ENCODE measurements at places on chromosomes 16 and 17. TPM values are rescaled to one million over a fixed set of nuclear protein-coding genes. Genes with fewer than 3 reads are reported as not detected.

DNA sequence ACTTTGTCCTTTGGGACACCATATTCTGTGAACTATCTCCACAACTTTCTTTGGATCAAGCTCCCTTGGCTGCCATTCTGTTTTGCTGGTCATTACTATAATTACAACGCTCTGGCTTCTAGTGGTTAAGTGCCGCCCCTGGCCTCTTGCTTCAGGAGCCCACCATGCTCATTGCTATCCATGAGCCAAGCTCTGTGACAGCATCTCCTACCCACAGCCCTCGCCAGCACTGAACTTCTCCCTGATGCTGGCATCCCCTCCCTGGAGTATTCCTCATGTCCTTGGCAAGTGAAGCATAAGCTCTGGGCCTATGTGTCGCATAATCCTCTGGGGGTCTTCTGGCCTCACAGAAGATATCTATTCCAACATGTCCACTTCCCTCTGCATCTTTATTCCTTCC is 60.6 kb upstream of the DHX40 start:
- H3K4me3 ChIP-seq: no peak overlapping the region
- H3K27me3 ChIP-seq: no peaks in the 10 kb centered on the region
- DNase-seq: no peak
- no peaks in the 10 kb centered on the region for H3K36me3 ChIP-seq
- H3K27ac ChIP-seq: no peak overlapping the region

DNA sequence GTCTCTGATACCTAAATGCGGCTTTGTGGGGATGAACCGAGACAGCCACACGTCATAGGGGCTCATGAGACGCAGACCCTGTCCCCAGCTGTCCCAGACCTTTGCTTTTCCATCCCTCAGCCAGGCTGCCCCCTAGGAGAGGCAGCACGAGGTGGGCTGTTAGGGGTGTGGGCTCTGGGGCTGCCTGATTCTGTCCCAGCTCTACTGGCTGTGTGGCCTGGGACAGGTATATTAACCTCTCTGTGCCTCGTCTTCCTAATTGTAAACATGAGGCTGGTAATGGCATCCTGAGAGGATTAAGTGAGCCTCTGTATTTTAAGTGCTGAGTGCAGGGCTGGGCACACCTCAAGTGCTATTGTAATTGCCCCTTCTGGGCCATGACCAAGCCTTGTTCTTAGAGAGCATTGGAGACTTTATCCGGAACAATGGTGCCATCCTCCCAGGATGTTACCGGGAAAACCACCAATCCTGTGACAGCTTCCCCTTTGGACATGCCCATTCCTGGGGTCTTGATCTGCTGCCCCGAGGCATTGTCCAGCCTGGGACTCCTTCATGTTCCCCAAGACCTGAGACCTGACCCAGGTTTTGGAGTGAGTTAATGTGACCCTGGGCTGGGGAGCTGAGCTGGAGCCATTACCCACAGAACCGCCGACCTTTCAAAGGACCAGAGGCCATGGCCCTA is 5.1 kb downstream of the ADGRG1 start:
- no peaks in the 10 kb centered on the region for H3K36me3 ChIP-seq
- H3K4me3 ChIP-seq: no peak overlapping the region
- no peak for DNase-seq
- peaks cover 67% of the 10 kb centered on the region for H3K4me1 ChIP-seq

DNA sequence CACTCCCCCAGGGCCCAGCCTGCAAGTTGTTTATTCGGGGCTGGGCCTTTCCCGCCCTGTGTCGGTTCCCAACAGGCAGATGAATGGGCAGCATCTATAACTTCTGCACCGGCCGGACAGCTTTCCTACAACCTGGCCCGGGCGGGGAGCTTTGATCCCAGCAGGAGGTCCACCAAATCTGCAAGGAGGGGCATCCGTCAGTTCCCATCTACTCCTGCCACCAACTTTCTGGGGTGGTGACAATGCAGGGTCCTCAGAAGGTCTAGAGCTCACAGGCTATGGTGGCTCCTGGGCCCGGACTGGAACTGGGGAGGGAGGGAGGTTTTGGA is 211.9 kb downstream of the NTN1 start:
- peaks cover 51% of the 10 kb centered on the region for H3K4me1 ChIP-seq
- no peak for DNase-seq
- H3K27me3 ChIP-seq: peaks cover 40% of the 10 kb centered on the region
- no peaks in the 10 kb centered on the region for H3K36me3 ChIP-seq
- no peak overlapping the region for H3K4me3 ChIP-seq

DNA sequence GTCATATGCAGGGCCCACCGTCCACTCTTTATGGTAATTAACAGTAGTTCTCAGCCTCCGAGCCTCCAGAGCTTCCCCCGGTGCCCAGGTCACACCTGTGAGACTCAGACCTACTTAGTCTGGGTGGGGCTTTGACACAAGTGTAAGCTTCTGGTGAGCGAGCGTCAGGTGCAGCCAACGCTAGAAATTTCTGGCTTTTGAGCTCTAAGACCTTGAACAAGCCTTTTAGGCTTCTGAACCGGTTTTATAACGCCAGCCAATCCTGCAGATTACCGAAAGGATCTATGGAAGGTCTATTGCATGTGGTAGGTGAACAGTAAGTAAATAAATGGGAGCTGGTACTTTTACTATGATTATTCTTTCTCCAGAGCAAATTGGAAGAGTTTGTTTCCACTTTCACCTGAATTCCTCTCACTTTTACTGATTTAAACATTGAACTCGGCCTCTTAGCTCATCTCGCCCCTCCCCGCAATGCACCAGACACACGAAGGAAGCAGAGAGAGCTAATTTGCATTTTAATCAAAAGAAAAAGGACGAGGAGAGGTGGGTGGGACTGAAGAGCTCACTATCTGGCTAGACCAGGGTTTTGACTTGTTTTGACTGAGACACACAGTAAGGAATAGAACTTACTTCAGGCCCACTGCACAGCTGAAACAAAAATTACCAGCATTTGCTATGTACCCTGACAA is 47.1 kb downstream of the ABAT start:
- H3K27me3 ChIP-seq: no peaks in the 10 kb centered on the region
- H3K27ac ChIP-seq: no peak overlapping the region
- H3K36me3 ChIP-seq: no peaks in the 10 kb centered on the region
- DNase-seq: no peak
- no peaks in the 10 kb centered on the region for H3K4me1 ChIP-seq

DNA sequence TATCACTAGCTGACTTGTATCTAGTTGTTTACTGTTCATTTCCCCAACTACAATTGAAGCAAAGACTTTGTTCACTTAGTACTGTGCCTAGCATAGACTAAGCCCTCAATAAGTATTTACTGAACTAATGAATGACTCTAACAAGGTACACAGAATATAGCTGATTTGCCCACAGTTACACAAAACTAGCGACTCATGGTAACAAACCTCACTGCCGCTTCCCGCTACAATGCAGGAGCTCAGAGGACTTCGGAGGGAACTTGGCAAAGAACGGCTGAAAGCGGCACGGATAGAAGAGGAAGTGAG is 524 bp downstream of the EFTUD2 start:
- peak overlapping the region; percentile 96 for H3K27ac ChIP-seq
- H3K4me3 ChIP-seq: peak overlapping the region; percentile 60
- H3K36me3 ChIP-seq: peaks cover 4% of the 10 kb centered on the region
- peaks cover 7% of the 10 kb centered on the region for H3K4me1 ChIP-seq
- DNase-seq: no peak

DNA sequence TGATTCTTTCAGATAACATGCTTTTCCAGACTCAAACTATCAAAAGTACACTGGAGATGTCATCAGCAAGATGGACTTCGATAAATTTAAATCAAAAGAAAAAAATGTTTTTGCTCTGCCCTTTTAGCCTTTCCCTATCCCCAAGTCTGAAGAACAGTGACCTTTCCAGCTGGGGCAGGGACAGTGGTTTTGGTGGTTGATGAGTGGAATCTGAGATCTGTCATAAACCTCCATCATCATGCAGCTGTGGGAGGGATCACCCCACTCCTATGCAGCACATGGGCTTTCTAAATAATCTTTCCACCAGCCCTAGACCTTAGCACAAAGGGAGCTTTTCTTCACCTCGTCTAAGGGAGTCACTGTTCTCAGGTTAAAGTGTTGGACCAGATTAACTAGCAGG is 869.5 kb upstream of the SOX9 start:
- no peaks in the 10 kb centered on the region for H3K4me1 ChIP-seq
- no peak overlapping the region for H3K4me3 ChIP-seq
- H3K27me3 ChIP-seq: no peaks in the 10 kb centered on the region
- no peak overlapping the region for H3K27ac ChIP-seq

DNA sequence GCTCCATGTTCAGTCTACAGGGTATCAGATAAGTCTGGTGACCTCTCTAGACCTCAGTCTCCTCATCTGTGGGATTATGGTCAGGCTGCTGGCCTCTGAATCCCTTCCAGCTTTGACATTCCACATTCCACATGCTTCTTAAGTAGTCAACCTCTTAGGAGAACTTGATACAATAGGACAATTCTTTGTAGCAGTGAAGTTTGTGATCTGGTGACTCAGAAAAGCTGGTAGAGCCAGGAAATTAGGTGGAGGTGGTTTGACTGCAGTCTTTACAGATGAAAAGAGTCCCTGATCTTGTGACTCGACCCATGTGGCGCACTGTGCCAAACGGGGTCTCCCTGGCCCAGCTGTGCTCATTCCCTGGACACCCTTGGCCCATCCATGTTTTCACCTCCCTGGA is 147.8 kb downstream of the NTN1 start:
- peaks cover 3% of the 10 kb centered on the region for H3K4me1 ChIP-seq
- H3K27me3 ChIP-seq: peaks cover 3% of the 10 kb centered on the region
- no peaks in the 10 kb centered on the region for H3K36me3 ChIP-seq

GRCh38 chr17:7916385-7916682 is 245 bp upstream of the RNF227 start:
- peaks cover 11% of the 10 kb centered on the region for H3K36me3 ChIP-seq
- peaks cover 4% of the 10 kb centered on the region for H3K27me3 ChIP-seq
- H3K4me1 ChIP-seq: peaks cover 21% of the 10 kb centered on the region
- DNase-seq: no peak
- H3K27ac ChIP-seq: peak overlapping the region; percentile 74
- H3K4me3 ChIP-seq: peak overlapping the region; percentile 67

DNA sequence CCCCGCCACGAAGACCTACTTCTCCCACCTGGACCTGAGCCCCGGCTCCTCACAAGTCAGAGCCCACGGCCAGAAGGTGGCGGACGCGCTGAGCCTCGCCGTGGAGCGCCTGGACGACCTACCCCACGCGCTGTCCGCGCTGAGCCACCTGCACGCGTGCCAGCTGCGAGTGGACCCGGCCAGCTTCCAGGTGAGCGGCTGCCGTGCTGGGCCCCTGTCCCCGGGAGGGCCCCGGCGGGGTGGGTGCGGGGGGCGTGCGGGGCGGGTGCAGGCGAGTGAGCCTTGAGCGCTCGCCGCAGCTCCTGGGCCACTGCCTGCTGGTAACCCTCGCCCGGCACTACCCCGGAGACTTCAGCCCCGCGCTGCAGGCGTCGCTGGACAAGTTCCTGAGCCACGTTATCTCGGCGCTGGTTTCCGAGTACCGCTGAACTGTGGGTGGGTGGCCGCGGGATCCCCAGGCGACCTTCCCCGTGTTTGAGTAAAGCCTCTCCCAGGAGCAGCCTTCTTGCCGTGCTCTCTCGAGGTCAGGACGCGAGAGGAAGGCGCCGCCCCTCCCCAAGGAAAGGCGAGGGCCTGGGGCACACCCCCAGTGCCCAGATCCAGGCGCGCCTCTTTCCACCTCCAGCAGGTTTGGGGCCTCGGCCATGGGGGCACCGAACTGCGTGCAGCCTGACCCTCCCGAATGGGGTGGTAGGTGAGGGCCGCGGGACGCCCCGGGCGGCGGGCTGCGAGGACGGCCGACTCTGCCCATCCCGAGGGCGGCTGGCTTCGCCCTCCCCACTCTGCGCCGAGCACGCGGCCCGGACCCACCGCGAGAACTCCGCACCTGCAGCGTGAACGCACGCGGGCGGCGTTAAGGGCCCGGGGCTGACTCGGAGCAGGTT is 664 bp downstream of the HBQ1 start:
- DNase-seq: peak; percentile 59
- no peak overlapping the region for H3K27ac ChIP-seq
- peaks cover 38% of the 10 kb centered on the region for H3K27me3 ChIP-seq
- H3K36me3 ChIP-seq: peaks cover 13% of the 10 kb centered on the region
- no peak overlapping the region for H3K4me3 ChIP-seq

DNA sequence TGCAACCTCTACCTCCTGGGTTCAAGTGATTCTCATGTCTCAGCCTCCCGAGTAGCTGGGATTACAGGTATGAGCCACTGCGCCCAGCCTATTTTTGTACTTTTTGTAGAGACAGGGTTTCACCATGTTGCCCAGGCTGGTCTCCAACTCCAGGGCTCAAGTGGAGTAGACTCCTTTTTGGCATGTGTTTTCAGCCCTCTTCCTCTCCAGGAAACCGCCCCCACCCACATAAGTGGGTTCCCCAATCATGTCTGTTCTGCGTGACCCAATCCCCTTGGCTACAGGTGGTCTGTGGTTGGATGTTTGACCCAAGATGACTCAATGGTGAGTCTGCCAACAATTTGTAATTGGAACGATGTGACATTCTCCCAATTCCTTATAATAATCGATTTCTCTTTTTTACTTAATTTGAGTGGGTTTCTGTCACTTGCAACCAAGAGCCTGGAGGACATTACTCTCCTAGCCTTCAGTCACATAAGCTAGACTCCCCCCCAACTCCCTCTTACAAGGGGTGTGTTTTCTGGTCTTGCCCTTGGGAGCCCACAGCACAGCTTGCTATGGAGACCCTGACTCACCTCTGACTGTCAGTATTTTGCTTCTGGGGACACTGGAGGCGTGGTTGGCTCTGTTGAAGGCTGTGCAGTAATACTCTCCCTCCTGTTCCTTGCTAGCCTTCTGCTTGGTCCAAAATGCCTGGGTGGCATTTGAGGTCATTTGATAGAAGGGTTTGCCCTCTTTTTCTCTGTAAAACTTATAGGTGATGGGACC is 34.9 kb downstream of the PECAM1 start:
- no peak for DNase-seq
- H3K36me3 ChIP-seq: peaks cover 41% of the 10 kb centered on the region
- H3K27me3 ChIP-seq: no peaks in the 10 kb centered on the region

DNA sequence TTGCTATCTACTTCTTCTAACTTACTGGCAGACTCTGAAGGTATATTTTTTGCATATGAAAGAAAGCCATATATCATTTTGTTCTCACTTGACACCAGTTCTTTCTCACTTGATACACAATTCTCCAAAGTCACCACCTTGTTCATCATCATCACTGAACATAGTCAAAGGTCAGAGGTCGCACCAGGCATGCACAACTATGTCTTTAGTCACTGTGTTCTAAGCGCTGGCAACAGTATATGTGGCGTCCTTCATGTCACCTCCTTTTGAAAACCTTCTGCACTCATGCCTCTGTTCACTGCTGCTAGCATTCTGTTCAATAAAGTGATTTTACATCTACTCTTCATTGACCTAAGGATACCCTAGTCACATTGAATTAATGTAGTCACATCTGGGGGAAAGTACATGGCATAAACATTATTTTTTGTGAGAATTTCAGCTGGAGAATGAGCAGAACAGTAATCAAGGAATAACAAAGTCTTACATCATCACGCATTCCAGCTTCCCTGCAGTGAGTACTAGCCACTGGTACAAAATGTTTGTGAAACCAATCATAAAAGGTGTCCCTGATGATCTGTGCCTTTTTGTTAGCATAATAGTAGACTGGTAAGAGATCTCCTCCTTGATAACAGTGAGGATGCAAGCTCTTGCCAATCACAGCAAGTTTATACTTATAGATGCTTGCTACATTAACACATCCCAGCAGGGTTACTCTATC is 20.5 kb upstream of the TBX4 start:
- H3K27me3 ChIP-seq: no peaks in the 10 kb centered on the region
- no peak overlapping the region for H3K27ac ChIP-seq
- H3K4me1 ChIP-seq: no peaks in the 10 kb centered on the region
- no peak for DNase-seq

C17orf107 gene
- 0.57 TPM for total RNA-seq

HSD17B1 gene
- 1.1 TPM for total RNA-seq

TACO1 gene
- total RNA-seq: 10.1 TPM

LDHD gene
- total RNA-seq: 0.99 TPM

CA4 gene
- total RNA-seq: 0.94 TPM

ABCA10 gene
- 1.1 TPM for total RNA-seq

KRTAP4-4 gene
- total RNA-seq: not detected

VAMP2 gene
- 7.4 TPM for total RNA-seq

TBC1D3E gene
- total RNA-seq: not detected

All from thymus (tissue), 14 donors.